ENCODE measurements at places on chromosomes 2 and 18. TPM values are rescaled to one million over a fixed set of nuclear protein-coding genes. Genes with fewer than 3 reads are reported as not detected.

SPP2 gene
- total RNA-seq: not detected

- DNase-seq: no peak
Observed at GRCh38 chr18:71008257-71008656, 719.4 kb downstream of the SOCS6 start.

EMX1 gene
- not detected for total RNA-seq

- DNase-seq: no peak
Observed at GRCh38 chr2:9767656-9768281, 75.5 kb upstream of the TAF1B start.

DNA sequence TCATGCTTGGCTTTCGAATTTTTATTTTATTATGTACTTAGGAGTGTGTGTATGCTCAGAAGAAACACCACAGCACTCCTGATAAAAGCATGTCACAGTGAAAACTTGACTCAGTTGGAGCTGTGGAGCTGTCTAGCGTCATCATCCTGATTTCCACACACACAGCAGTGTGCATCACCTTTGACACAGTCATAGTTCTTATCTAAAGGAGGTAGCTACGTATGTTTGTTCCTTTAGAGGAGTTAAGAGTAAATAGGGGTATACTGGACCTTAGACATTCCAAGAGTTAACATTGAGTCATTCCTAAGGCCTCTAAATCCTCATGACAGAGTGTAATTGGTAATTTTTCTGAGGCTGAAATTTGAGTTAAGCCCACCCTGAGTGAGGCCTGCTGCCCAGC lies 96.9 kb downstream of the PHLPP1 start:
- no peak for DNase-seq

DNA sequence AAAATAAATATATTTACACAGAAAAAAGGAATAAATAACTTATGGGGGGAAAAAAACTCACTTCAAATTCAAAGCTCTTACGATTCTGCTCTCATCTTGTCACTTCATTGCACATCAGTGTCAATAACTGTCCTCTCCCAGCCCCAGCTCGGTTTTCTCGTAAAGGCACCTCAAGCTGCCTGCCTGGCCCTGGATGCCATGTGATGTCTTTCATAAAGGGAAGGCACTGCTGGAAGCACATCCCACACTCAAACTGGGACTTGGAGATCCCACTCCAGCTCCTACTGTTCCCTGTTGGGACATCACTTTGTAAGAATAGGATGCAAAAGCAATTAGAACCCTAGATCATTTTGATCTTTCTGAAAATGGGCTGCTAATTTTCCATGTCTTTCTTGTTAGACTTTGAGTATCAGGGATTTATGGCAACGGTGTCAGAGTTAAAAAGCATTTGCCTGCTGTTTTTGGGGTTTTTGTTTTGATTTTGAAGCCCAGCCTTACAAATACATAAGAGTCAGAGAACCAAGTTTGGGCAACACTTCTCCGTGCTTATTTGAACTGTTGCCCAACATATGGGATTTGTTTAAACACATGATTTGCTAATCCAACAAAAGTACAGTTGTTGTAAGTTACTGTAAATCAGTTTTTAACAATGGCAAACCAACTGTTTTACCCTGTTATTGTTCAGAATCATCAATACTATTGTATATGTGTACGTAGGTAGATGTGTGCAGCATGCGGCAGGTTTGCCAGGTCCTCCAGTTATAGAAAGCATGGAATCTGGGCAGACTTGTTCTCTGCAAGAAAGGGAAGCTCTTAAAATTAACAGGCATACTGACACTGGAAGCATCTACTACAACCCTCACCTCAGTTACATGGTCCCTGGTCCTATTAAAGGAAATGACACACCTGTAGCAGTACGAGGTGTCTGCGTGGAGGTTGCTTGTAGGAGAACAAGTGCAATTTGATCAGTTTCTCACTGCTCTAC lies 20.6 kb downstream of the SERTAD2 start:
- peak; percentile 35 for DNase-seq

GRCh38 chr2:200341376-200341775 lies 34.9 kb downstream of the SPATS2L start:
- no peak for DNase-seq

GRCh38 chr2:127373362-127374083 lies 14.3 kb downstream of the MAP3K2 start:
- no peak for DNase-seq

UGT1A9 gene
- not detected for total RNA-seq

GRCh38 chr2:134039912-134040581 lies 213.8 kb upstream of the MGAT5 start:
- DNase-seq: no peak

DNA sequence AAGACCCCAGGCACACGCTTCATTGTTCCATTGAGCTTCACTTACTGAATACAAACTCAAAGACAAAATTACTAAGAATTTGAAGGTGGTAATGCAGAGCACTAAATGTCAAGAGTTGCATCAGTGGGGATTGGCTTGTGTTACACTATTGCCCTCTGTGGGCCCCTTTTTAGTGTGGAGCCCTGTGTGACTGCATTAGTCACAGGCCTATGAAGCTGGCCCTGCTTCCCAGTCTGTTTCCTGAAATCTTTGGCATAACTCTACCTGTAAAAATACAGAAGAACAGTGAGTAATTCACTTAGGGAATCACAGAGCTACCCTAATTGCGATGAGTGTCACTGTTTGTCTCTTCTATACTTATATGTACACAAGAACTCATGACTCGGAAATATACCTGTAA lies 40.0 kb upstream of the STPG4 start:
- DNase-seq: no peak

FRZB gene
- total RNA-seq: not detected

SLC14A1 gene
- total RNA-seq: 6.8 TPM

DNA sequence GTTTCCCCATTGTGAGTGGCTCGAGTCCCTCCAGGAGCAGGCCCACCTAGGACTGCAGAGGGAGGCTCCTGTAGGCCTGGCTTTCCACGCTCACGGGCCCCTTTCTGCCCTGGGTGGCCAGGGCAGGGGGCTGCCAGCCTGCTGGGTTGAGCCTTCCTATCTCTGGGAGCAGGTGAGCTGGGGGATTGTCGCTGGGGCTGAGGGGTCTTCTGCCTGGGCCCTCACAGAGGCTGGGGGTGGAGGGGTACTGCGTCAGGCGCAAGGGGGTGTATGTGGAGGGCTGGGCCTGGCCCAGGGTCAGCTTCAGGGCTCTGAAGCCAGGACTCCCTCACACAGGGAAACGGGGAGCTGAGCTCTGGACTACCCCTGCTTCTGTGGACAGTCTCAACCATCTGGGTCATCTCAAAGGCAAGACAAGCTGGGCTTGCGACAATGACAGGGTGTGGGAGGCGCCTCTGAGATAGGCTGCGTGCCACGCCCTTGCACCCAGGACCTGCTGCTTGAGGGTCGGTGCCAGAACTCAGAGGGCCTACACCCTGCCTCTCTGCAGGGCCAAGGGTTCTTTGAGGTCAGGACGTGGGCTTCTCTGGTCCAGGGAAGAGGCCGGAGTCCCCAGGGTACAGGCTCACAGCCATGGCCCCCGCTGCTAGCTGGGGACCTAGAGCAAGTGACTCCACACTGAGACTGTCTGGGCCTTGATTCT lies 206.1 kb downstream of the TWIST2 start:
- no peak for DNase-seq

GRCh38 chr2:85810371-85811179 lies 56.8 kb downstream of the ATOH8 start:
- DNase-seq: peak; percentile 39

HOXD8 gene
- total RNA-seq: not detected

LRRC30 gene
- not detected for total RNA-seq

CNPPD1 gene
- total RNA-seq: 72.0 TPM

TLX2 gene
- total RNA-seq: 1.3 TPM

- DNase-seq: no peak
Observed at GRCh38 chr2:223101340-223102039, 49.5 kb downstream of the KCNE4 start.

LDLRAD4 gene
- total RNA-seq: 44.5 TPM

Data from activated CD8-positive, alpha-beta memory T cell treated with anti-CD3 and anti-CD28 coated beads, Interleukin-2, amount 10 ng/mL, durations not matched to agents 7 days and 5 days (primary cell).